ENCODE measurements at places on chromosomes 4 and X.
A peak's percentile ranks its signal among the peaks of the same experiment; 100 is the strongest.

DNA sequence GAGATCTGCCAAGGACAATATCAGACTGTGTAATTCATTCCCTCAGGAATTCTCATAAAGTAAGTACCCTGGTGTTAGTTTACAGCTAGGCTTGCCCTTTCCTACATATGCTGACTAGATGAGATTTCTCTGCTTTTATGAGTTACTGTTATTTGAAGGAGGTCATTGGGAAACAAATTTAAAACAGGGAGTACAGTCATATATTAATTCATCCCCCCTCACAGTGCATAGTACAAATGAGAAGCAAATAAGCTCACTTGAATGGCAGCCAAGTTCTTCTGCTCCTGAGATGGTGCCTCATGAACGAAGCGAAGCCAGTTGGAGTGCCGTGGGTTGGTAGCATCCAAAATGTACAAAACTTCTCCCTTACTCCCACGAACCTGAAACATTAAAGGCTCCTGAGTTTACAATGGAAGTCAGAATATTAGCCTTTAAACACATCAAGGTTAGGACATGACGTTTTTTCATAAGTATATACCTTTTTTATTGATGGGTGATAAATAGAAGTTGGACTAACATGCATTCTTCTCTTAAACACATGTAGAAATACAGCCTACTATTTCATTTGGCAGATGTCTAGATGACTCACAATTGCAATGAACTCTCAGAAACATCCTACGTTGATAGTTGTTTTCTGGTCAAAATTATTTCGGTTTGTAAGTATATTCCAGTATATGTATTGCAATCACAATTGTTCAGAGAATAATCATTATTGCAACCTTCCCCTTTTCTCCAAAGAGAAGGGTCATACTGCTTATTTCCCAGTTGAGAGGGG, 69.2 kb downstream of the PRDM5 start:
- DNase-seq, result no peak

DNA sequence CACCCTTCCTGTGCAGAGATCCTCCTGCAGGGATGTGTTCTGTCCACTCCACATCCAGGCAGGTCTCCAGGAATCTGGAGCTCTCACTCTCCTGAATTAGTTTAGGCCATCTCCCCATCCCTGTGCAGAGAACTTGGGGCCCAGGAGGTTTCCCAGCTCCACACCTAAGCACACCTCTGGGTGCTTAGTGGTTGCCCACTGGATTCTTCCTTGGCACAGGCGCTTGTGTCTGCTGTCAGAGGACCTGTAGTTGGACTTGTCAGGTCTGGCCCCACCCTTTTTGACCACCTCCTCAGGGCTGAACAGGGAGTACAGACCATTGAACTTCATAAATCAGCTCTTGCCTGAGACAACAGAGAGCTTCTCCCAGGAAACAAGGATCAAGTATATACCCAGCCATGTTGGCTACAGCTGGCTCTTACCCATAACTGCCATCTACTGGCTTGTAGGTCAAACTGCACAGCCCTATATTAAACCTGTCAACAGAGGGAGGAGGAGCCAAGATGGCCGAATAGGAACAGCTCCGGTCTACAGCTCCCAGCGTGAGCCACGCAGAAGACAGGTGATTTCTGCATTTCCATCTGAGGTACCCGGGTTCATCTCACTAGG, 275.5 kb downstream of the PPARGC1A start:
- DNase-seq, result no peak

DNA sequence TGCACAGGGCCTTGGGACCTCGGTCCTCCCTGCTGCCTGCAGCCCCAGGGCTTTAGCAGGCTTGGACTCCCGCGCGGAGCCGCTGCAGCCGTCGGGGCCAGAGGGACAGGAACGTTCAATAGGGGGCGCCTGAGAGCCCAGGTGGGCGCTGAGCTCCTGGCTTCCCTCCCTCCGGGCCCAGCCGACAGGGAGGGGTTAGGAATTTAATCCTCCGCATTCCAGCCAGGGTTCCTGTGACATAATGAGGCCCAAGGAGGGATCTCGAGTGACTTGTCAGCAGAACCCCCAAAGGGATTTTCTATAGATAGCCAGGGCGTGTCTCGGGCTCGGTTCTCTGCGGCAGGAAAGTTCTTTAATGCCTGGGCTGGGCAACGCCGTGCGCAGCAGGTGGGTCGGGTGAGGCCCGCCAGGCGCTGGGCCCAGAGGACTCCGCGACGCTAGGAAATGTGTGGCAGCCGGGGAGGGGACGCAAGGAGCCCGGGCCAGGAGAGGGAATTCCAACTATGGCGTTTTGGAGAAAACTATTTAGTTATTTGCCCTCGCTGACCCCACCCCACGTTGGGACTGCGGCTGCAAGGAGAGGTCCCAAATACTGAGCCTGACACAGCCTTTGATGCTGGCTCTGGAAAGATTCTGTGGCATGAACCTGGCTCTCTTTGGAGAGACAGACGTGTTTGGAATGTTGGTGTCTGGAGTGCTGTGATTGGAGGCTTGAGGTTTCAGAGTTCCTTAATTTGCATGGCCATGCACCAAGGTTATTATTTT, 285.2 kb upstream of the GATB start:
- DNase-seq, result no peak

GRCh38 chr4:25486171-25486570, 109.1 kb downstream of the ANAPC4 start:
- no peak for DNase-seq

GRCh38 chr4:7807351-7807921, 132.2 kb downstream of the AFAP1 start:
- DNase-seq, result no peak

GRCh38 chrX:131821945-131822622, 201.0 kb upstream of the STK26 start:
- DNase-seq, result peak; percentile 64

- DNase-seq, result no peak
Measured at GRCh38 chr4:149426461-149426860, 389.2 kb downstream of the IQCM start.

DNA sequence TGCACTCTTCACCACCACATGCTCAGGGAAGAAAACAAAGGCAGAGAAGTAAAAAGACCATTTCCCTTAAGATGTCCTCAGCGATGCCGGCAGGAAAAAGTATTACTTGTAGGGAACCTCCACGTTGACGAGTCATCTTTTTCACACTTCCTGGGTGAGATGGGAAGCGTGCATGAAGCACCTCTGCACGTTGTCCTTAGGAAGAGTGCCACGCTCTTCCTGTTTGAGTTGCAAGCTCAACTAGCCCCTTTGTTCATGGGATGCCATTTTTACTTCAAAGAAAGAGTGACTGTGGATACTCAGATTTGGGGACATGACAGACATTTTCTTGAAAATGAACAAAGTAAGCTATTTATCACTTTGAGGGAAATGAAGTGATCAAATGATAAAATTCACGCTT, 33.8 kb downstream of the DCTD start:
- no peak for DNase-seq

GRCh38 chrX:51608126-51608525, 10.6 kb downstream of the CENPVL3 start:
- DNase-seq, result no peak

Data from activated CD8-positive, alpha-beta memory T cell treated with anti-CD3 and anti-CD28 coated beads for 1 hour (primary cell).